ENCODE measurements at places on chromosomes 12 and 14.

GRCh38 chr12:13981296-13981962 is at the start of gene GRIN2B:
Gene GRIN2B, minus strand, starts transcription at chr12:13981602. Its CDS starts 115,394 bp downstream, at chr12:13866208.
- DNase-seq = no peak

DNA sequence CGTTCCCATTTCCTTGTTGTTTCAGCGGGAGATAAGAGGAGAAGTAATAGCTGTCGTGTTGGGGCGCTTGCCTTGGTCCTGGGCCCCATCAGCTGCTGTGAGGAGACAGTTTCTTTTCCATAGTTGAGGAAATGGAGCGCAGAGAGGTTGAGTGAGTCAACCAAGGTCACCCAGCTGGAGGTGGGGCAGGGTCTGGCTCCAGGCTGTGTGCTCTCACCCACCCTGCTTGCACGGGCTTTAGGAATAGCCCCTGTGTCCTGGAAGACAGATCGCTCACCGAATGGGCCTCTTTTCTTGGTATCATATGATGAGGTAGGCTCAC is 165.7 kb upstream of the RTL1 start:
- no peak for DNase-seq

DNA sequence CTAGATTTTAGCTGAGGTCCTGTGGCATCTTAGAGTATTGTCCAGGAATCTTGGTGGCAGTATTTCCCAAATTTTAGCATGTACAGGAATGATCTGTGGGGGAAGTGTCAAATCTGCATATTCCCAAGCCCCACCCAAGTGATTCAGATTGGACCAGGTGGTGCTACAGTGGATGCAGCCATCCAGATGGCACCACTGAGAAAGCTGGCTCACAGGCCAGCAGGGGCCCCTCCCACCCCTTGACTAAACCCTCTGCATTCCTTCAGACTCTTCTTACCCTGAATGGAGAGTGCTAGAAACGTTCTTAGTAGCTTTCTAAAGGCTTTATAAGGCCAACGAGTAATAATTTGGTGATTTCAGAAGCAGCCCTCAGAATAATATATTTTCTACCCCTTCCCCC is 255.2 kb downstream of the NRXN3 start:
- no peak for DNase-seq

GRCh38 chr14:90816681-90817436 is 629 bp upstream of the TTC7B start:
- no peak for DNase-seq

- peak; percentile 33 for DNase-seq
Measured at GRCh38 chr12:59887178-59887577, 291.3 kb downstream of the SLC16A7 start.

GRCh38 chr14:77375164-77375950 is 1.5 kb downstream of the TMED8 start:
- DNase-seq = no peak

DNA sequence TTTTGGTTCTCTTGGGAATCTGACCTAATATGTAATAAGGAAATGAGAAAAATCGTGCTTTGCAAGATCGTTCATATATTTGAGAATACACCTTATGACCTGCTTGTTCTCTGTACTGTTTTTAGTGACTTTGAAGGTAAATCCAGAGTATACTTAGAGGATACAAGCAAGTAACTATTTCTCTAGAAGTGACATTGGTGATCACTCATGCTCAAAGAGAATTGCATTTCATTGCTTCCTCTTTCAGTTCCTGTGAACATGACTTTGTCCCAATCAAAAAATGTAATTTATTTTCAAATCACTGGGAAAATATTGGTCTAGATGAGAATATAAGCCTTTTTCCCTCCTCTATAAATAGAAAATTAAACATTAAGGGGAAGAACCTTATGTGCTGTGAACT is 2.7 kb downstream of the KTN1 start:
- no peak for DNase-seq

GRCh38 chr12:202081-202731 is 11.8 kb downstream of the SLC6A12 start:
- no peak for DNase-seq

DNA sequence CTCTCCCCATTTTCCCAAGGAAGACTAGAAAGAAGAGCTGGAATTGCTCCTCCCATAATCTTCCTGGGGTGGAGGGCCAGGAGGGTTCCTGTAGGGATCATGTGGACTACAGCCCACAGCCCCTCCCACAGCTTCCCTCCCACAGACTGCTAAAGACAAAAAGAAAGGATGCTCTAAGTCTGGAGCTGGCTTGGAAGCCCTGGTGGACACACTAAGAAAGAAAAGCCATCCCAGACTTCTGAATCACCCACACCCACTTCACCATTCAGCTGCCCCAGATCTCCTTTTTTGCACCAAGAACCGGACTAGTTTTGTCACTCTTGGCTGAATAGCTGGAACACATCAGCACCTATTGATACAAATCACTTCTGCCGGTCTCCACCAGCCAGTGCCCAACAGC is 56.8 kb upstream of the PLXNC1 start:
- no peak for DNase-seq

DNA sequence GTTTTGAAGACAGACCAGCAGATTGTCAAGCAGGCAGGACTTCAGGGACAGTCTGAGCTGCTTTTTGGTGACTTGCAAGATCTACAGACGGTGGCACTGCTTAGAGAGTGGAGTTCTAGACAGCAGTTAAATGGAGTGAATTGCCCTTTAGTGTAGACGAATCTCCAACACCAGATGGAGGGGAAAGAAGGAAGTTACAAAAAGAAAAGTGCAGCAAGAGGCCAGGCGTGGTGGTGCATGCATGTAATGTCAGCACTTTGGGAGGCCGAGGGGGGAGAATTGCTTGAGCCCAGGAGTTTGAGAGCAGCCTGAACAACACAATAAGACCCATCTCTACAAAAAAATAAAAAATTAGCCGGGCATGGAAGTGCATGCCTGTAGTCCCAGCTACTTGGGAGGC is 8.4 kb upstream of the HHIPL1 start:
- DNase-seq = no peak

DNA sequence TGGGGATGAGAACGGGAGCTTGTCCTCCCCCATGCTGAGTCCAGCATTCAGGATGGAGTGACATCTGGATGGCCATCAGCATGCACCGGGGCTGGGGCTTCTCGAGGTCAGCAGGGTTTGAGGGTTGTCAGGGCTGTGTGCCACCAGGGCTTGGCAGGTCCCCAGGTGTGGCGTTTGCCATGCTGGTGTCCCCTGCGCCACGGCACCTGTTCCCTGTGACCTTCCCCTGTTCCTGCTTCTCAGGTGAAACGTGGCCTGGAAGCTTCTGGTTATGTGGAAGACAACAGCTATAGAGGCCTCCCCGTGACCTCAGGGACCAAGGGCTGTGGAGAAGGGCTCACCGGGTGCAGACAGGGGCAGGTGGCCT is 152.4 kb downstream of the KIF26A start:
- no peak for DNase-seq

DNA sequence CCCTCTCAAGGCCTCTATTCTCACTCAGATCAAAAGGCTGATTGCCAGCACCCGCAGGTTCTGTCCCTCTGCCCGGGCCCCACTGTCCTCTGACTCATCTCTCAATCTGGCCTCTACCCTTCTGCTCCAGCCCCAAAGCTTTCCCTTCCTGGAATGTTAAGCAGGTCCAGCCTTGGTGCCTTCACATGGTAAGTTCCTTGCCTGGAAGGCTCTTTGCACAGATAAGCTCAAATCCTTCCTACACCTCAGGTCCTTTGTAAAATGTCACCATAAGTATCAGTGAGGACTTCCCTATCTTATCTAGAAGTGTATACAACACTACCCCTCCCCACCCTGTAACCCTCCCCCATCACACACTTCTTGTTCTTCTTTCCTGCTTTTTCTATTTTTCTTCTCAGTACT is 22.2 kb downstream of the LPCAT3 start:
- DNase-seq = no peak

GRCh38 chr12:25054783-25055144 is 105.9 kb upstream of the BCAT1 start:
- DNase-seq = no peak

DNA sequence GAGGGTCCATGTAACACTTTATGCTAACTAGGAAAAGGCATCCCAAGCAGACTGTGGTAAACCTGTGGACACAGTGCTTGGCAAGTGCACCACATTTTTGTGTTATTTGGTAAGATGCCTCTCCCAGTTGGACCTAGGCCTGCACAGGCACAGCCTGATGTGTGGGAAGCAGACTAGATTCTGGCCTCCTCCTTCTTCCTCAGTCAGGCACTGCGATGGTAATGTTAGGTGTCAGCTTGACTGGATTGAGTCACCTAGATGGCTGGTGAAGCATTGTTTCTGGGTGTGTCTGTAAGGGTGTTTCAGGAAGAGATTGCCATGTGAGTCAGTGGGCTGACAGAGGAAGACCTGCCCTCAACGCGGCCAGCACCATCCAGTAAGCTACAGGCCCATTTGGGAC is 25.3 kb upstream of the RHOJ start:
- DNase-seq = no peak

- no peak for DNase-seq
Measured at GRCh38 chr14:104592785-104593184, 11.8 kb downstream of the TMEM179 start.

DNA sequence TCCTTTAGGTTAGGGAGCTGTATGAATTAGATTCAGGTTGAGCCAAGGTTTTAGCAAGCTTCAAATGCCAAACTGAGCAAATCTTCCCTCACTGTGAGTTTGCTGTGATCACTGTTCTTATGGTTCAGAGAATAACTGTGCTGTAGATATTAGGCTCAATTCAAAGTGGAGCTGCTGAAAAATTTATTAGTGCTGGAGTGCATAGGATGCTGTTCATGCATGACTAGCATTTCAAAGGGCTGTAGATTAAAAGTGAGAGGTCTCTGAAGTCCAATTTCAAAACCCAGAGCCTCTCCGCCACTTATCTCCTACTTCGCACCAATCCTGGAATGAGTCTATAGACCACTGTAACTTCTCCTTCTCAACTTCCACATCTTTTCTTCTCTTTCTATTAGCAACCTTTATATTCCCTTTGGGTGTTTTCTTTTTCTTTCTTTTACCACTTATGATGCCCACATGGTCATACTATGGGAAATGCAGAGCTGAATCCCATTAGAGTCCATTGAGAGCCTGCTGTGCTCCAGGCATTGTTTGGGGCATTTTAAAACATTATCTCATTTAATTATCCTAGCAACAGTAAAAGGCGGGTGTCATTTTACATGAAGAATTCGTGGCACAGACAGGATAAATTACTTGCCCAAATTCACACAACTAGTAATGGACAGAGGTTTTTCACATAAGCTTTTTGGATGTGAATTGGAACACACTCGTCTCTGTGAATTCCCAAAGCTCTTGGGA is 77.5 kb upstream of the EEA1 start:
- DNase-seq = no peak

DNA sequence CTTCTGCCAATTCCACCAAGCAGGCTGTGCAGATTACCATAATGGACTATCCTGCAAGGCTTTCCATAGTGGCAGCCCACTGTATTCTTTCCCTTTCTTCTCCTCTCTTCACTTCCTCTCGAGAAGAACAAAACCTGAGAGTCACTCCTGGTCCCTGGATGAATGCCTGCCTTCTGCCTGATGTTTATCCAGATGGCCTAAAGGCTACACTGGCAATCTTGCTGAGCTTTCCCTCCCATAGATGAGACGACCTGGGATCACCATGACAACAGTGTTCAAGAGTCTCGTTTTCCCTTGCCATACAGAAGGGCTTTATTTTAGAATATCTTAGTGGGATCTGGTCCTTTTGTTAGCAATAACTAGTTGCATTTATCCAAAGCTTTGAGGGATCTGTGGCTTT is 142.3 kb downstream of the RTN1 start:
- no peak for DNase-seq

DNA sequence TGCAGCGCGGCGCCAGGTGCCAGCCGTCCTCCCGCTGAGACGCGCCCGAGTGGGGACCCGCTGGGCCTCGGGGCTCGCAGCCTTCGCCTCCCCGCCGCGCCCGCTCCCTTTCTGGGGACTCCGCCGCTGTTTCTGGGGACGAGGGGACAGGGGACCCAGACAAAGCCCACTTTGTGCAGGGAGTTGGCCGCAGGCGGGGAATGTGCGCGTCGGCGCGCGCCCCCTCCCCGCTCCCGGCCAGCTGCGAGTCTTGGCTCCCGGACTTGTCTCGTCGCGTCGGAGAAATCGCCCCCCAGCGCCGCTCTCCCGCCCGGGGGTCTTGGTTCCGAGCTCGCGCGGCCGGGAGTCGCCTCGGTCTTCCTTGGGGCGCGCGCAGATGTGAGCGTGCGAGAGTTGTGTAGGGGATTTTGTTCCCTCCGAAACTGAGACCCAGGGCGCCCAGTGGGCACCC is 717 bp downstream of the VASH1 start:
- DNase-seq = no peak

GRCh38 chr12:10293570-10294227 is 14.0 kb upstream of the KLRD1 start:
- no peak for DNase-seq

GRCh38 chr14:22955702-22956569 is 954 bp downstream of the HAUS4 start:
- no peak for DNase-seq

DNA sequence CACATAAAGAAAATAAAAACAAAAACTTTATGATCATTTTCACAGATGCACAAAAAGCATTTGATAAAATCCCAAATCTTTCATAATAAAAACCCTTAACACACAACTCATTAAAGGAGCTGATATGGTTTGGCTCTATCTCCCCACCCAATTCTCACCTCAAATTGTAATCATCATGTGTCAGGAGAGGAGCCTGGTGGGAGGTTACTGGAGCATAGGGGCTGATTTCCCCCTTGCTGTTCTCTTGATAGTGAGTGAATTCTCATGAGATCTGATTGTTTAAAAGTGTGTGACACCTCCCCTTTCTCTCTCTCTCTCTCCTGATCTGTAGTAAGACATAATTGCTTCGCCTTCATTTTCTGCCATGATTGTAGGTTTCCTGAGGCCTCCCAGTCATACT is 790.7 kb downstream of the C12orf50 start:
- no peak for DNase-seq

DNA sequence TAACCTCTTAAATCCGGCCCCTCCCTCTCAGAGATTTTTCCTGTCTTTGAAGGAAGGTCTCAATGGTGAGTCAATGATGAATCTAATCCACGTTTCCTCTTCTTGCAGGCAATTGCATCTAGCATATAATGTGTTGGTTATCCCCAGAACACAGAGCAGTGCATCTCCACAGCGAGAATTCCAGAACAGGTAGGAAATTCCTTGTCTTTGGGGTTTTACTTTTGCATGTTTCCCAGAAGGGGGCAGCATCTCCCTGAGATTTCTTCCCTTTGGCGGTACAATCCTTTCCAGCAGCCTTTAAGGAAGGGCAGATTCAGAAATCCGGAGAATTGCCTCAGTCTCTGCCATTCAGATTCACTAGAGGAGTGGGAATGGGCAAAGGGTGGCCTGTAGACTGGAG is 128.0 kb downstream of the KCNA5 start:
- peak; percentile 38 for DNase-seq

All from muscle of arm (tissue), 14 donors.